ENCODE measurements at places on chromosomes 12 and 14.

DNA sequence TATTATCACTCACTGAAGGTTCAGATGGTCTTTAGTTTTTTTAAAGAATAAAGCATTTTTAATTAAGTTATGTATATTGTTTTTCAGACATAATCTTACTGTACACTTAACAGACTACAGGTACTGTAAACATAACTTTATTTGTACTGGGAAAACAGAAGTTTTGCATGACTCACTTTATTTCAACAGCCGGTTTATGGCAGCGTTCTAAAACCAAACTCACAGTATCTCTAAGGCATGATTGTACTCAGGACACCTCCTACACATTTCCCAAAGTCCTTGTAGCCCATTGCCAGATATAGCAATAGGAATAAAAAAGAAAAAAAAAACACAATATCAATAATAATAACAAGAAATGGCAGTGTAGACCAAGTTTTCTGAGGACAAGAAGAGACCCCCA is 1341.4 kb downstream of the FSCB start:
- DNase-seq: no peak

- DNase-seq: peak; percentile 81
Observed at GRCh38 chr12:62632411-62632918, 165.8 kb downstream of the MON2 start.

- DNase-seq: no peak
Observed at GRCh38 chr12:3145546-3146310, 68.5 kb downstream of the TSPAN9 start.

- DNase-seq: no peak
Observed at GRCh38 chr14:74035556-74035955, 16.4 kb downstream of the BBOF1 start.

DNA sequence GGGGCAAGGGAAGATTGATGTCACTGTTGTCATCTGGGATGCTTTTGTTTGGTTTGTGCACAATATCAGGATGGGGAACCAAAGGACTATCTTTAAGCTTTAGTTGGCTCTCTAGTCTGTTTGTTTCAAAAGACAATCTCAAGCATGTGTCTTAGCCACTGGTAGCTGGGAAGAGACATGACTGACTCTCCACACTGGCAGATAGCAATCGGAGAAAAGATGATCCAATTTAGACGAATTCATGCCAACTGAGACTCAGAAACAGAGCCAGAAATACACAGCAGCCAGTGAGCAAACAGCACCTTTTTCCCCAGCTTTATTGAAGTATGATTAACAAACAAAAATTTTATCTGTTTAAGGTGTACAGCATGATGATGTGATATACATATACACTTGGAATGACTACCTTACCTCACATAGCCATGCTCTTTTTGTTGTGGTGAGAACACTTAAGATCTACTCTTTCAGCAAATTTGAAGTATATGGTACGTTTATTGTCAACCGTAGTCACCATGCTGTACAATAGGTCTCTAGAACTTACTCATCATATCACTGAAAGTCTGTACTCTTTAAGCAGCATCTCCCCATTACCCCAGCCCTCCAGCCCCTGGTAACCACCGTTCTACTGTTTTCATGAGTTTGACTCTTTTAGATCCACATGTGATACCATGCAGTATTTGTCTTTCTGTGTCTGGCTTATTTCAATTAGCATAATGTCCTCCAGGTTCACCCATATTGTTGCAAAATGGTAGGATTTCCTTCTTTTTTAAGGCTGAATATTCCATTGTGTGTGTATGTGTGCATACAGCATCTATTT is 50.6 kb downstream of the DUSP16 start:
- no peak for DNase-seq

GRCh38 chr14:104658325-104658712 is 31.1 kb upstream of the INF2 start:
- no peak for DNase-seq

- DNase-seq: no peak
Observed at GRCh38 chr14:68807148-68807600, 14.3 kb upstream of the ZFP36L1 start.

DNA sequence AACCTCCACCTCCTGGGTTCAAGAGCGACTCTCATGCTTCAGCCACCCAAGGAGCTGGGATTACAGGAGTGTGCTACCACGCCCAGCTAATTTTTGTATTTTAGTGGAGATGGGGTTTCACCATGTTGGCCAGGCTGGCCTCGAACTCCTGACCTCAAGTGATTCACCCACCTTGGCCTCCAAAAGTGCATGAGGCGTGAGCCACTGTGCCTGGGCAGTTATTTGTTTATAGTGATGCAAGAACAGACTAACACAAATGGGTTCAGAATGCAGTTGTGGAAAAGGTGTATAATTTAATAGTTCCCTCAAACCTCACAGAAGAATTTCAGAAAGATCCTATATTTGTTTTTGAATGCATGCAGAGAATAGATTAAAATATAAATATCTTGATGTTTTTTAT is 447.1 kb downstream of the ZFP36L1 start:
- DNase-seq: no peak

- DNase-seq: no peak
Observed at GRCh38 chr12:22541496-22542155, 2.7 kb downstream of the C2CD5 start.

GRCh38 chr12:19205120-19205519 is 75.6 kb downstream of the PLEKHA5 start:
- peak; percentile 60 for DNase-seq

DNA sequence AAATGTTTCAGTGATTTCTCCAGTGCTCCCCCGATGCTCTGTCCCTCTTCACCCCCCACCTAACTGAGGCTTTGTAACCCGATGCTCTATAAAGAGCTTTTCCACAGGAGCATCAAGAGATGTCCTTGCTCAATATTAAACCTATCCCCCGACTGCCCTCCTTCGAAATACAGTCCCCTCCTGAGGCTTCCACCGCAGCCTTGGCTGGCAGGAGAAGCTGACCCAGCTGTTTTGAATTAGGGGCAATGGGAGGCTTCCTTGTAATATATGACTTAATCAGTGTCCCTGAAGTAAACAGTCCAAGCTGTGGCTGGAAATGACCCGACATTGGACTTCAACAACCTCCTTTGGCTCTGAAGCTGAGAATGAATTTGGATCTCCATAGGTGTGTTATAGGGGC is 62.4 kb downstream of the TMEM30B start:
- peak; percentile 43 for DNase-seq

DNA sequence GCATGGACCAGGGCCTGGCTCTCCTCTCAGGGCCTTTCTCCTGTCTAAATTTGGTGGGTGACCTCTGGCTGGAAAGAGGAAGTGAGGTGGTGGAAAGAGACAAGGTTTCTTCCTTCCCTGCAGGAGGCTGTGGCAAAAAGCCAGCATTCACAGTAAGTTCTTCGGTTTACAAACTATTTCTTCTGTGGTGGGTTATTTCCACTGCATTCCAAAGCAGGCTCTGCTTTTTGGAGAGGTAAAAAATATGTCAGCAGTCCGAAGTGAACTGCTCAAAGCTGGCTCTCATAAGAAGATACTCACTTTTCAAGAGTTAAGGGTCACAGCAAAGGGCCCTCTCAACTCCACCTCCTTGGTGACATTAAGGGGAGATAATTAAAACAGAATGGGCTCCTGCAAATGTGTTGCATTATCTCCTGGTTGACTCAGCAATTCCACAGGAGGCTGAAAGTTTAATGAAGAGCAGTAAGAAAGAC is 48.9 kb upstream of the POC1B start:
- DNase-seq: no peak

GRCh38 chr12:94590428-94590827 is 59.9 kb downstream of the TMCC3 start:
- DNase-seq: no peak

DNA sequence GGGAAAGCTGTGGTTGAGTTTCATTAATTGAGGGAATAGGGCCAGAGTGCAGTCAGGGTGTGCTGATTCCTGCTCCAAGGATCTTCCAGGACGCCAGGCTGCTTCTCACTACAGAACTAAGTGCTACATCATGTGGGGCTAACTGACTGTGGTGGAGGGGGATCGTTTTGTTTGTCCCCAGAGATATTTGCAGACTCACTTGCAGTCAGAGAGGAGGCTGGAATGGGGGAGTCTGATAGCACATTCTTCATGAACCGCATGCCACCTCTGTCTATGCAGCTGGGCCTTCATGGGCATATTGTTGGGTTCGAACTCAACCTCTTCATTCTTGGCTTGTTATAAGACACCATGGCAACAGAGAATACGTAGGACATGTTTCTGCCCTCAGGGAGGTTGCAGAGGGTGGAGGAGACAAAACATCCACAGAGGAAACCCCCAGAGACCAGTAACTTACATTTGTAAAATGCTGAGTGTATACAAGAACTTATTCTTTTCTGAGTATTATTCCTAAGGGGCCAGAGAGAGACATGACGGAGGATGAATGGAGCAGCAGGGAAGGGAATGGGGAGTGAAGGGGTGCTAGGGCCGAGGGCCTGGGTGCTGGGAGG is 13.0 kb downstream of the KRT7 start:
- no peak for DNase-seq

DNA sequence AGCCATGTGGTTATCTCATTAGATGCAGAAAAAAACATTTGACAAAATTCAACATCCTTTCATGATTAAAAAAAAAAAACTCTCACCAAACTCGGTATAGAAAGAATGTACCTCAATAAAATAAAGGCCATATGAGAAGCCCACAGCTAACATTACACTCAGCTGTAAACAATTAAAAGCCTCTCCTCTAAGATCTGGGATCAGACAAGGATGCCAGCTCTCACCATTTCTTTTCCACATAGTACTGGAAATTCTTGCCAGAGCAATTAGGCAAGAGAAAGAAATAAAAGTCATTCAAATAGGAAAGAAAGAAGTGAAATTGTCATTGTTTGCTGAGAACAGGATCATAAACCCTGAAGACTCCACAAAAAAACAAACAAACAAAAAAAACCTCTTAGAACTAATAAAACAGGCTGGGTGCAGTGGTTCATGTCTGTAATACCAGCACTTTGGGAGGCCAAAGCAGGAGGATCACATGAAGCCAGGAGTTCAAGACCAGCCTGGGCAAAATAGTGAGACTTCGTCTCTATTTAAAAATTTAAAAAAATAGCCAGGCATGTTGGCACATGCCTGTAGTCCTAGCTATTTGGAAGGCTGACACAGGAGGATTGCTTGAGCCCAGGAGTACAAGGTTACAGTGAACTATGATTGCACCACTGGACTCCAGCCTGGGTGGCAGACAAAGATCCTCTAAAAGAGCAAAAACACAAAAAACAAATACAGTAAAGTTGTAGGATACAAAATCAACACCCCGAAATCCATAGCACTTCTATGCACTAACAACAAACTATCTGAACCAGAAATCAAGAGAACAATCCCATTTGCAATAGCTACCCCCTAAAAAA is 114.4 kb downstream of the FOXA1 start:
- DNase-seq: no peak

GRCh38 chr12:43884683-43885410 is 49.0 kb downstream of the TMEM117 start:
- peak; percentile 10 for DNase-seq

DNA sequence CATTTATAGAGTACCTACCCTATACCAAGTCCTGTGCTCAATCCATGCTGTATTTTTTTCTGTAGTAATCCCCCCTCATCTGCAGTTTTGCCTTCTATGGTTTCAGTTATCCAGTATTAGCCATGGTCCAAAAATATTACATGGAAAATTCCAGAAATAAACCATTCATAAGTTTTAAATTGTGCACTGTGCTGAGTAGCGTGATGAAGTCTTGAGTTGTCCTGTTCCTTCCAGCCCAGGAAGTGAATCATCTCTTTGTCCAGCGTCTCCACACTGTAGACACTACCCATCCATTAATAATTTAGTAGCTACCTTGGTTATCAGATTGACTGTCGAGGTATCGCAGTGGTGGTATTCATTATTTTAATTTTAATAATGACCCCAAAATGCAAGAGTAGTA is 54.2 kb downstream of the SUDS3 start:
- DNase-seq: no peak

- no peak for DNase-seq
Observed at GRCh38 chr14:63478010-63478409, 65.2 kb downstream of the PPP2R5E start.

GRCh38 chr12:119678459-119678858 is 10.5 kb downstream of the PRKAB1 start:
- DNase-seq: no peak

GRCh38 chr12:104583301-104583700 is 126.6 kb downstream of the CHST11 start:
- no peak for DNase-seq

DNA sequence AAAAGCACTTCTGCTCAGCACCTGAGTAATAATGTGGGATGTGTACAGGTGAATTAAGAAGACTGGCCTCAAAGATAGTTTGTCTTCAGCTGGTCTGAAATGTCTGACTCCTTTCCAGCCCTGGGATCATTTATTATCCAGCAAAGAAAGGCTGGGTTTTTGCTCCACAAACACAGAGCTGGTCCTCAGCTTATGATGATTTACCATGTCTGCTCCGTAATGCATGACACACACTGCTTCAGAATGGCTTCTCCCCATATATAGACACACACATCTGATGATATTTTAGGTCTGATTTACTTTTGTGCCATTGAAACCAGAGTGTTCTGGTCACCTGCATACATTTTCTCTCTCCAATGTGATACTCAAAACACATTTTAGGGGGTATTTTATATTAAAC is 225.0 kb downstream of the SLC25A21 start:
- peak; percentile 36 for DNase-seq

- DNase-seq: no peak
Observed at GRCh38 chr12:128471491-128471890, 204.5 kb downstream of the TMEM132C start.

DNA sequence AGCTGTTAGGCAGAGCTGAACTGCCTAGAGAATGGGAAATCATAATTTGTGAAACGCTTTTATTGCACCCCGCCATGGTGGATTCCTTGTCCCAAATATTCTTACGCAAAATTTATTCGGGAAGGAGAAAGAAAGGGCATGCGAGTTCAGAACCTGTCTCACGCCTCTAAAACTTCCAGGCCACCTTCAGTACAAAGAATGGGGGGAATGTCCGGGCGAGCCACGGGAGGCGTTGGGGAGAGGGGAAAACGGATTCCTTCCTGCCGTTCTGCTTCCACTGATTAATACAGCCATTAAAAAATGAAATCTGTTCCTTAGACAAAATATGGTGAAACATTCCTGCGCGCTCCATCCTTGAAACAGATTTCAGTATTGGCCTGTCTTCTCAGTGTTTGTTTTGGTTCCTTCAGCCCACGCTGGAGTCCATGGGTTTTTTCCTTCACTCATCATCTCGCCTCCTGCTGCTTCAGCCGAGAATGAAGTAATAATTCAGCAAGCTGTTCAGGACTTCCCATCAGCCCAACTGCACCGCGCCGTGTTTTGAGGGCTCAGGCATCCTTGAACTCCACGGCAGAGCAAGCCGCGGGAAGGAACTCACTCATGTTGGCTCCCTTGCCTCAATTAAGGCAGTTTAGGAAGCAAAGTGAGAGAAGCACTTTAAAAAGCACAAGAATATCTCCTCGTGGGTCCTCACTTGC is 47.7 kb upstream of the CDKN3 start:
- no peak for DNase-seq

DNA sequence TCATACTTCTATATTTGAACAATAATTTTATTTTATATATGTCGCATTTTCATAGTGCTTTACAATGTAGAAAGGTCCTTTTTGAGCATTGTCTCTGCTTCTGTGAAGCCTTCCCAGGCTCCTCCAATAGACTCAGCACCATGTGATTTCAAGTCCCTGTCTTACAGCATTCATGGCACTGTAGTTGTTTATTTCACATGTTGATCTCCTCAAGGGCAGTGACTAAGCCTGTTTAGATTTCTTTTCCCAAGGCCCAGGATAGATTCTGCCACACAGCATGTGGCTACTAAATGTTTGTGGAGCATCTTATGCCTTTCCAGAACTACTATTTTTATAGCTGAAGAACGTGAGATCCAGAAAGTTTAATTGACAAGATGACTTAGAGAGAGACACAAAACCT is 391.7 kb downstream of the TMEM117 start:
- DNase-seq: no peak

GRCh38 chr14:100842799-100843198 is 16.9 kb downstream of the MEG3 start:
- peak; percentile 90 for DNase-seq

Measured in NCI-H1417 (cell line).